Tongue (tissue), 3 donors: ENCODE measurements at places on chromosomes 1 and 21. TPM values are rescaled to one million over a fixed set of nuclear protein-coding genes. Genes with fewer than 3 reads are reported as not detected.
A peak's percentile ranks its signal among the peaks of the same experiment; 100 is the strongest.

GRCh38 chr21:39472786-39473185 is 21.0 kb downstream of the SH3BGR start:
- no peak for DNase-seq

The NMNAT2 gene
- 0.72 TPM for total RNA-seq

The PPIAL4G gene
- total RNA-seq: not detected

The EDN2 gene
- total RNA-seq: 5.1 TPM

The AADACL4 gene
- not detected for total RNA-seq

The SEMA6C gene
- 83.6 TPM for total RNA-seq

GRCh38 chr1:186999506-186999905 is 170.8 kb downstream of the PLA2G4A start:
- no peak for DNase-seq

GRCh38 chr21:15437883-15438282 is 291.9 kb upstream of the USP25 start:
- DNase-seq: no peak

DNA sequence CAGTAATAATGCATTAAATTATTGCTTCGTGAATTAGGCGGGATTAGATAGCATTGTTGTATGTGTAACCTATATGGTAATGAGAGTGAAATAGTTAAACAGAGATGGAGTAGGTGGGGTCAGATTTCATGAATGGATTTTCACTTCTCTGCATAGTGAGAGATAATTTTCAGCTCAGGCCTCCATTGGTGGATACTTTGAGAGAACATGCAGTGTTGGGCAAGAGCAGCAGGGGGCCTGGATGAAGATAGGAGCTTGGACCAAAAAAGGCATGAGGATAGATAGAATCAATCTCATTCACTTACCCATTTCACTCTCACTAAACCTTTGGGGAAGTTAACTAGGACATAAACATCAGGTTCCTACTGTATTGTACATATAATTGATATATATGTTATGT is 39.5 kb upstream of the C1orf87 start:
- no peak for DNase-seq

- DNase-seq: no peak
Observed at GRCh38 chr1:57115030-57115614, 149.3 kb upstream of the C8B start.

The FOXO6 gene
- 16.2 TPM for total RNA-seq

DNA sequence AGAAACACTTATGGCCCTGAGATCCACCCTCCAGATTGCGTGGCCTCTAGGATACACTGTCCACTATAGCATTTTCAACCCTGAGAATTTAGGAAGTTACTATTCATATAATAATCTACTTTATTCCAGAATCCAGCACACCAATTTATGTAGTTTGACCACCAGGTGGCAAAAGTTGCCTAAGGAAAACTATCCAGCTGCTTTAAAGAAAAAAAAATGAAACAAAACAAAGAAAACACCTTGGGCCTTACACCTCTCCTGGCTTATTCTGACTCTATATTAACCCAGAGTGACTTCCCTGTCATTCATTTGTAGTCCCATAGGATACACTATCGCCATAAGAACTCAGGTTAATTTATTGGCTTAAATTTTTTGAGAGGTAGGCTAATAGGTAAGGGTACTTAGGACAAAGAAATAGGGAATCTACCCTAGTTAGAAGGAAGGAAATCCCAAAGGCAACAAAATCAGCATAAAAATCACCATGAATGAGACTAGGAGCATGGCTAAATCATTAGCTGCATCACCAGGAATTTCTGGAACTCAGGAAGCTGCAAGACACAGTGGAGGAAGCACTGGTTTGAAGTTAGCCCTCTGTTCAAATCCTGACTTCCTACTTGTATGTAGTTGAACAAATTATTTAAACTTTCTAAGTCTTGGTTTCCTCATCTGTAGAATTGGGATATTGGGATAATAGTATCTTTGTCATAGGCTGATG is 107.5 kb downstream of the SPAG17 start:
- DNase-seq: peak; percentile 60

The GJB3 gene
- total RNA-seq: 6.1 TPM

The DNASE2B gene
- 2.1 TPM for total RNA-seq

DNA sequence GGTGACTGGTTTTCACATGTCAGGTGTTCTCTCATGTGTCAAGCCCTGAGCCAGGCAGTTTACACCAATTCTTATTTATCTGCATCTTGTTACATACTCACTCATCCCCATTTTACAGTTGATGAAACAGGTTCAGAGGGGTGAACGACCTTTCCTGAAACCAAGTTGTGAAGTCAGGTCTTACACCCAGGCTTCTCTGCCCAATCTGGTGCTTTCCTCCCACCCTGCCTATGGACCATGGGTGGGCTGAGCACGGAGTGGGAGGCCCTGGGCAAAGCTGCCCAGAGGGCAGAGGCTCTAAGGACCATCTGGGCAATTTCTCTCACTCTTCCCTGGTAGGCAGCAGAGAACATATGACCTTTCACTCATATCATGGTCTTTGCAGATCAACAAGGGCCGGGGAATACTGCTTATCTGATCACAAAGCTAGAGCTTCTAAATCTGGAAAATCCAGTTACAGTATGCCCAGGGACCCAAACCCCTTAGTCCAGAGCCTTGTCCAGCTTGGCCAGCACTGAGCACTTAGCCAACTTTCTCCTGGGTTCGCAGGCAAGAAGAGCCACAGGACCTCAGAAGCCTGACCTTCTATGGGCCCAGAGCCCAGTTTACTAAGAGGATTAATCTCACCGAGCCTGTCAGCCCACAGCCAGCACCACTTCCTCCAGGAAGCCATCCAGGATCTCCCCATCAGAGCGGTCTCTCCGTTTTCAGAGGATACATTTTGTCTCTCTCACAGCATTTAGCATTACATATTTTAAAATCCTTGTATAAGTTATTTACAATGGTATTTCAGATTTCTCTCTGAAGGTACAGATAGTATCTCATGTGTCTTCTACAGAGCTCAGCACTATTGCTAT is 16.0 kb upstream of the TTC39A start:
- no peak for DNase-seq

DNA sequence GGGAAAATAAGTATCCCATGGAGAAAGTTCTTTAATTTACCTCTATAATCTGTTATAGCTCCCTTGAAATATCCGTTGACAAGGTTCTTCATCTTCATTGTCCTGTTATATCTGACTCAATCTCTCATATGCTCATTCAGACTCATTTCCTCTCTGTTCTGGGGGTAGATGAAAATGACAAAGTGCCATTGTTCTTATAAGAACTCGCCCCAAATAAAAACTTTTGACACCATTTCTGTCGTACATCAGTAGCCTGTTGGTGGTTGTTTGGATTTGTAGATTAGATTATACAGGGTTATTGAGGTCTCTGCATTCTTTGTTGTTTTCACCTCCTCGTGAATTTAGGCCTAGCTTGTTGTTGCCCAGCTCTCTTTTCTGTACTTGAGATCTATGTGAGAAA is 55.2 kb upstream of the IPO9 start:
- no peak for DNase-seq

GRCh38 chr1:109777436-109777835 is 13.7 kb upstream of the EPS8L3 start:
- no peak for DNase-seq

- DNase-seq: peak; percentile 75
Observed at GRCh38 chr1:226708967-226709396, 30.1 kb downstream of the ITPKB start.

DNA sequence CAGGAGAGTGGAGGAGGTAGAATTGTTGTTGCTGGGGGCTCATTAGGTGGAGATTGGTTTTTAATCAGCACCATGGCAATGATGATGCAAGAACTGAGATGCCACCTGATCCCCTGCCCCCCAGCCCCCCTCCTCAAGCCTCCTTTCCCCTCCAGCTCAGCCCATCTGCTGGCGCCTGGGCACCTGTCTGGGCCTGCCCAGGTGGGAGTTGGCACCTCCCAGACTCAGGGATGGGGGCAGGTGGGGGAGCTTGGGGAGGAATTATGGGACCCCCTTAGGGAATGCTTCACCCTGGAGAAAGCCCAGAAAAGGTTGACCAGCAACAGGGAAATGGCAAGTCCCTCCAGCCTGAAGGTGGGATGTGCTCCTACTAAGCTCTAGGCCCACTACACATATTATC is 1.5 kb upstream of the NHLH1 start:
- DNase-seq: no peak

DNA sequence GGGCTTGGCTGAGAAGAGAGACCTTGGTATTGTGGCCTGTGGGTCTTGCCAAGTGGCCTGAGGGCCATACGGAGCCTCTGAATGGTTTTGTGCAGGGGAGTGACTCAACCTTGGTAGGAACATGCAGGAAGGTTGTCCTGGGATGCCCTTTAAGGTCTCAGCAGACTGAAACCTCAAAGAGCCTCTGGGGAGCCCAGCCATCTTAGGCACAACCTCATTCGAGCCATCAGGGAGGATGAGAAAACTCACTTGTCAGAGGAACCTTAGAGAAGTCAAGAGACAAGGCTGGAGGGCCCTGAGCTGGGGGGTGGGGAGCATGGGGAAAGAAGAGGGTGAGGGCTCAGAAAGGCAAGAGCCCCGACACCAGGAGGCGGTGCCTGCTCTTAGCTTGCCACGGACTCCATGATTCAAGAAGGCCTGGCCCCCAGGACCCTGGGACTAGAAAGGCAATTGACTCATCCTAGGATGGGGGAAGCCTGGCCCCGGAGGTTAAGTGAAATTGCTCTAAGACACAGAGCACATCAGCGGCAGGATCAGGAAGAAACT is 13.0 kb downstream of the IFI6 start:
- DNase-seq: no peak
